Neural progenitor cell (in vitro differentiated cells): ENCODE measurements at places on chromosomes 12 and 14. TPM values are rescaled to one million over a fixed set of nuclear protein-coding genes. Genes with fewer than 3 reads are reported as not detected.

GRCh38 chr12:100221523-100221922 lies 20.9 kb downstream of the ACTR6 start:
- no peak for DNase-seq

GRCh38 chr14:75979071-75979571 lies 2.7 kb downstream of the TGFB3 start:
- peak; percentile 60 for DNase-seq

DNA sequence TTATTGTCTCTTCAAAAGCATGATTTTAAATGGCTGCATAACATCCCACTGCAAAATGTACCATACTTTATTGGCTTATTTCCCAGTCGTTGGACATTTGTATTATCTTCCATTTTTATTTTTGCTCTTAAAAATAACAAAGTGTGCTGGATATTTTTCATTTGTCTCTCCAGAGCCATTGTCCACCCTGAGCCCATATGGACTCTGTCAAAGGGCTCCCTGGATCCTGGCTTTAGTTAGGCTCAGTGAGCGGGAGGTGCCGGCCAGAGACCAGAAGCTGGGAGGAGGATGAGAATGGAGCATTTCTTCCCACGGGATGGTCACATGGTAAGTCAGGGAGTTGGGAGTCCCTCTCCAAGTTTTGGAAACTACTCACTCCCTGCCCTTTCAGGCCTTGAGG lies 296.9 kb downstream of the NUAK1 start:
- DNase-seq = no peak

GRCh38 chr14:62674563-62675237 lies 370.6 kb downstream of the KCNH5 start:
- peak; percentile 29 for DNase-seq

DNA sequence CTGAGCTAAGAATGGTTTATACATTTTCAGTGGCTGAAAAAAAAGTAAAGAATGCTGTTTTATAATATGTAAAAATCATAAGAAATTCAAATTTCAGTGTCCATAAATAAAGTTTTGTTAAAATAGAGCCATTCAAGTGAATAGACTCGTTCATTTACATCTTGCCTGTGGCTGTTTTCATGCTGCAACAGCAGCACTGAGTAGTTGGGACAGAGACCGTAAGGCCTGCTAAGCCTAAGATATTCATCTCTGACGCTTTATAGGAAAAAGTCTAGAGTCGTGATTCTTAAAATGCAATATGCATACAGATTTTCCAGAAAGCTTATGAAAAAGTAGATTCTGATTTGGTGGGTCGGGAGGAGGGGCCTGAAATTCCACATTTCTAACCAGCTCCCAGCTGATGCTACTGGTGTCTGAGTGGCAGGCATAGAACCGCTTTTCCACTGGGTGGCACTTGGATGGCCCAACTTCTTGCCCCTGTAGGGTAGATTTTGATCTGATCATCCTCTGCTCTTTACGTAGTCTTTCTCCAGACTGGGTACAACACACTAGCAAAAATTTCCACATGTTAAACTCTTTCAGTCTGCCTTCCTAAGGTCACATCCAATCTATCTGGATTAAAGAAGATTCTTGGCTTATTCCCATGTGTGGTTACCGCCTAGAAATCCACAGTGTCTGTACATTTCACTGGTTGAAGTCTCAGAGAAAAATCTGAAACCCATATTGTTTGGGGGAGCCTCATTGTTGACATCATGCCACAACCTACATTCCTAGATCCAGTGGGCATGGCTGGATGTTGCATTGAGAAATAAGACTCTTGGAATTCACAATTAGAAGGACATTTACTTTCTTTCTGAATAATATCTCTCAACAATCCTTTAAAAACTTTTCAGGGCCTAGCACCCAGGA lies 151.2 kb downstream of the C12orf75 start:
- no peak for DNase-seq

DNA sequence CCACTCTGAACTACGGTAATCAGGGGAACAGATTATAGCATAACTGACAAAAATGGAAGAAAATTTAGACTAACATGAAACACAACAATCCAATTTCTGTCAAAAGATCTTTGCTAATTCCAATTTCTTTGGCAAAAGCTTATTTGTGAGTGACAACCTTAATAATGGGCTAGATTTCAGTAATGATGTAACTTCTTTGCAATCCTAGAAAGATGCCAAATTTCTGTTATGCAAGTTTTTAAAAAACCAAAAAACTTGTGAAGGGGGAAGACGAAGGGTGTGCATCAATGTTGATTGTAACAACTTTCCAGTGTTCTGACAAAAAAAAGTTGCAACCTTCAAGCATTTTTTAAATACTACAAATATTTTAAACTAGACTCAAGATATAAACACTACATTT lies 59.9 kb downstream of the DICER1 start:
- DNase-seq = no peak

GRCh38 chr14:89540830-89541470 lies 123.9 kb upstream of the FOXN3 start:
- DNase-seq = no peak

- no peak for DNase-seq
These were observed 83.1 kb downstream of the KCNMB4 start for GRCh38 chr12:70449074-70449752.

DNA sequence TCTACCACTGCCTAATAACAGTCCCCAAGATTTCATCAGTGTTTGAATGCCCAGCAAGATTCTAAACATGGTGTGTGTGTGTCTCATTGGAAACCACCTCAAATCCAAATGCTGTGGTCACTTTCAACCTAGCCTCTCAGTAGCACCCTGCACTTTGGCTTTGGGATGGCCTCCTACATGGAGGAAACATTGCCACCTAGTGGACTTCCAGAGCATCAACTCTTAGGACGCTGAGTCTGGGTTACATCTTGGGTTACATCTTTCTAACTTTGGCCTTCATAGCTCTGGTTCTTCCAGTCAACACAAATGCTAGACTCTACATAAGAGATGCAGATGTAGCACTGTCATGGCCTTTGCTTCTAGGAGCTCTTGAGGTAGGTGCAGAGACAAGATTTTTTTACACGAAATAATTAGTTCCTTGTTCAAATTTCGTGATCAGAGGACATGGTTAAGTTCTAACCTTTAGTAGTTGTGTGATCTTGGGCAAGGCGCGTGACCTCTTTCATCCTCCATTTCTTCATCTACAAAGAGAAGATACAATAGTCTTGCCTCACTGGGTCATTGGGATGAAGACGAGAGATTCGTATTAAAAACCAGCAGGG lies 113.5 kb upstream of the VASH1 start:
- DNase-seq = peak; percentile 82

DNA sequence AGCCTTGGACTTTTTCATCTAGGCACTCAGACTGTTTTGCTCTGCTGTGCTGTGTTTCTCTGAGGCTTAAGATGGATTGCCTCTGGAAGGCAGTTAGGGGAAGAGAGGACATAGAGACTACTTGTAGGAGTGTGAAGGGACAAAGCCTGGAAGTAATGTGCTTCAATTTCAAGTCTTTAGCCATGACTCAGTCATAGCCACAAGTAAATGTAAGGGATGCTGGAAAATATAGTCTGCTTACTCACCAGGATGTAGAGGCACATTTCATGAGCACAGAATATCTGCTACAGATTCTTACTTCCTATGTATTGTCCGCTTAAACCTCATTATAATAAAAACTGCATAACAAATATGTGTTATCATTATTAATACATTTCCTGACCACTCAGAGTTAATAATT lies 794.3 kb upstream of the NOVA1 start:
- no peak for DNase-seq

DNA sequence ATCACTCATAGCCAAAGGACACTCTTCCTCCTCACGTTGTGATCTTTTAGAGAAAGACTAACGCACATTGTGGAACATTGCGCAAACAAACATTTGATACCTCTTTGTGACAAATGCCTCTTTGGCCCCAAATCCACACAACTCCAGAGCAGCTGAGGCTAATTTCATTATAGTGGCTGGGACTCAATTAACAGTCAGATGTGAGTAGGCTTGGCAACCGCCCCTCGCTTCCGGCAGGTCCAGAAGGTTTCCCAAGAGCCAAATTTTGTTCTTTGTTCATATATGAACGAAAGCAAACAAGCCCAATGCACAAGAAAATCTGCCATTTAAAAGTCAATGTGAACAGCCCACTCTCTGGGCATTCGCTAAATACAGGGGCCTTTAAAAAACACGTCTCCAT lies 273.9 kb downstream of the GLT1D1 start:
- no peak for DNase-seq

DNA sequence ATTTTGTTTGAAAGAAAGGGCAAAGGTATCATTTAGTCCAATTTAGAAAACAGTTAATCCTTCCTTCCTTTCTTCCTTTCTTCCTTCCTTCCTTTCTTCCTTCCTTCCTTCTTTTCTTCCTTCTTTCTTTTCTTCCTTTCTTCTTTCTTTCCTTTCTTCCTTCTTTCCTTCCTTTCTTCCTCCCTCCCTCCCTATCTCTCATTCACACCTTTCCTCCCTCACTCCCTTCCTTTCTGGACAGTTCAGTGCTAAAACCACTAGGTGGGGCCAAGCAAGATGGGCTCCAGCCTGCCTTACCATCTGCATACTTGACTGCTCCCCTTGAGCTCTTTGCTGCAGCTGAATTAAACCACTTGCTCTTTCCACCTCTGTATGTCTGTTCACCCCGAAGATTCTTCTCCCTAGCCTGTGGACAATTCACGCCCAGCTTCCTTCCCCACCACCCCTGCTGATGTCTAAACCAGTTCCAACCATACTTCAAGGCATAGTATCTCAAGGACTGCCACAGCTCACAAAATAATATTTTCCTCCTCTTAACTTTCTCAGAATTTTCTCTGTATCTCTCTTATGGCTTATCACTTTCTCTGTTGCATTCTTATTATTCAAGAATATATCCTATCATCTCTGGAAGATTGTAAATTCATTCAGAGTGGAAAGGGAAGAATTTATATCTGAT lies 78.0 kb downstream of the DBX2 start:
- DNase-seq = peak; percentile 70

DNA sequence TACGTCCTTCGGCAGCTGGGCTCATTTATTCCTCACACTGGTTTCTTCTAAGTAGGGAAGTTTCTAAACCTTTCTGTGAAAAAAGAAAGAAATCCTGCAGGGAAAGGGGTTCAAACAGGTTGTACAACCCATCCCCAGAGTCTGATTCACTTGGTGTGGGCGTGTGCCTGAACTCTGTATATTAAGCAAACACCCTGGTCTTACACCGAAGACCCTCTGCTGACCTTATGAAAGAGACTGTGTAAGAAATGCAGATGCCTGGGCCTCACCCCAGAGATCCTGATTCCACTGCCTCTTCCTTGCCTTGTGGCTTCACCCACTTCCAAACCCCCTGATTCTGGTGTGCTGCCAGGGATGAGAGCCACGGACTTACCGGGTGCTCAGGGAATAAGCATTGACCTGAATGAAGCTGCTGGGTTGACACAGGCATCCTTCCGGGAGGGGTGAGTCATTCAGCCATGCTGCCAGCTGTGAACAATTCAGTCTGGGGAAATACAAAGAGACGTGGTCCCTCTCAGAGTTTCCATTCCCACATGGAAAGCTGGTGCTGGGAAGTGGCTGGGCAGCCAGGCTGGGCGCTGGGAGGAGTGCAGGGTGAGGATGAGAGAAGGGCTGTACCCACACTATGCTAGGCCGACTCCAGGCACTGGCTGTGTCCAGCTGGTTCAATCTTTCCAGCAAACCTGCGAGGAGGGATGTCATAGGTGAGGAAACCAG lies 26.5 kb upstream of the ACTN1 start:
- DNase-seq = peak; percentile 17

- no peak for DNase-seq
These were observed 26.9 kb downstream of the WBP11 start for GRCh38 chr12:14776236-14776961.

DNA sequence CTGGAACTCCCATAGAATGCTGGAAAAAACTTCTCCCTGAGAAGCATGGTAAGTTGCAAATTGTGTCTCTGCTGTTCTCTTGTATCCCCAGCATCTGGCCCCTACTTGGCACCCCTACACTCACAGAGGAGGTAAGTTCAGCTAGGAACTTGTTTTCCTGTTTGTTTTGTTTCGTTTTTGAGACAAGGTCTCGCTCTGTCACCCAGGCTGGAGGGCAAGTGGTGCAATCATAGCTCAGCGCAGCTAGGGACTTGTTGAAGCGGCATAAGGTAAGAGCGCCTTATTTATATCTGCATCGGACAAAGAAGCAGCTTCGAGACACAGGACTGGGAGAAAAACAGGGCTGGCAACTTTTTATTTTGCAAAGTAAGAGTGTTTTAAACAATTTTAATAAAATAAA lies 18.5 kb upstream of the ANO2 start:
- no peak for DNase-seq

DNA sequence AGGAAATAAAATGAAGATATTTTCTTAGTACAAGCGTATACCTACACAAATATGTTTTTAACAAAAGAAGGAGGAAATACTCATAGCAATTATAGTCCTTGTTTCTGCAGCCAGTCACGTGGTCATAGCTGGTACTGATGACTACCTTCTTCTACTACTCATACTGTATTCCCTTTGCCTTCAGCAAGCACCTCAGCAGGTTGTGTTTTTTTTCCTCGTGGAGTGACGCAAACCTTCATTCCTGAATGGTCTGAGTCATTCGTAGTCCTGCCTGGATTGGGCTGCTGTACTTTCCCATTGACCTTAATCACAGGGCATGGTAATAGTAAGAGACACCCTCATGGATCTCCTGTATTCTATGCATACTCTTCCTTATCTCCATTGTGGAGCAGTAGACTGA lies 25.7 kb upstream of the SLC16A7 start:
- DNase-seq = no peak

- DNase-seq = no peak
These were observed 84.5 kb upstream of the EGLN3 start for GRCh38 chr14:34035177-34035933.

GRCh38 chr12:127780881-127781280 lies 486.1 kb upstream of the TMEM132C start:
- no peak for DNase-seq

Gene LAG3
- total RNA-seq = 0.45 and 2.9 TPM in 2 replicates

Gene CD27
- total RNA-seq = 0.43 TPM in 1 of 2 replicates, not detected in the other

Gene KRT75
- total RNA-seq = not detected in 2 replicates

Gene DGLUCY
- 17.0 and 47.2 TPM in 2 replicates for total RNA-seq

Gene NDUFA12
- 170 and 178 TPM in 2 replicates for total RNA-seq

Gene ALDH2
- 60.0 and 107 TPM in 2 replicates for total RNA-seq

Gene FGF23
- total RNA-seq = 0.58 and 0.90 TPM in 2 replicates
